ENCODE measurements at places on chromosomes 2 and 18. TPM values are rescaled to one million over a fixed set of nuclear protein-coding genes. Genes with fewer than 3 reads are reported as not detected.
A peak's percentile ranks its signal among the peaks of the same experiment; 100 is the strongest.

The CNGA3 gene
- total RNA-seq: not detected

The MC2R gene
- not detected for total RNA-seq

The SLC38A11 gene
- 1.3 TPM for total RNA-seq

The HRH4 gene
- total RNA-seq: 0.37 TPM

The GALR1 gene
- not detected for total RNA-seq

The LAMA1 gene
- total RNA-seq: not detected

The CCDC93 gene
- 33.0 TPM for total RNA-seq

The MOCOS gene
- total RNA-seq: 1.5 TPM

The ELP2 gene
- 278 TPM for total RNA-seq

The OLA1 gene
- total RNA-seq: 43.6 TPM

The IL37 gene
- not detected for total RNA-seq

The RELCH gene
- 55.9 TPM for total RNA-seq

The B4GALT6 gene
- total RNA-seq: not detected

The POTEF gene
- not detected for total RNA-seq

The MRO gene
- not detected for total RNA-seq

The ZNF142 gene
- total RNA-seq: 8.3 TPM

- DNase-seq: no peak
These were observed 193.6 kb downstream of the MIB1 start for GRCh38 chr18:21933931-21934765.

DNA sequence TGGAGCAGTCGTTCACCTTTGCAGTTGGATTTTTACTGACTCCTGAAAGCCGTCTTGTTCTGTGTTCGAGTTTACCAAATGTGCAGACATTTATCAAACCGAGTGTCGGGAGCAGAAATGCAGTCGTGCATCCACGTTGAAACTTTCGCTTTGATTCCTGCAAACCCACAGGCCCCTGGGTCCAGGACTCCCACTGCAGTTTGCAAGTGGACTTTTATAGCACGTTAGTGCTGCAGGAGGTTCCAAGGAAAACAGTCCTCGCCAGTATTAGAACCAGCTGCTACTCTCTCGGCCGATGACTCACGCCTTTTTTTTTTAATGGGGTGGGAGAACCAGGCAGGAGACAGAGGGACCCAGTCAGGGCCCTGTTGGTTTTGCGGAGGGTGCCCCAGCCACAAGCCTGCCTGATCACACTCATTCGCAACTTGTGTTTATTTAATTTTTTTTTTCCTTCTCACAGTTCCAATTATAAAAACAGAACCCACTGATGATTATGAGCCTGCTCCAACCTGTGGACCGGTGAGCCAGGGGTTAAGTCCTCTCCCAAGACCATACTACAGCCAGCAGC lies 90.1 kb downstream of the NFATC1 start:
- DNase-seq: peak; percentile 66

GRCh38 chr2:236175548-236176150 lies 7.5 kb upstream of the GBX2 start:
- no peak for DNase-seq

- no peak for DNase-seq
These were observed 656.6 kb downstream of the NR4A2 start for GRCh38 chr2:155675920-155676319.

DNA sequence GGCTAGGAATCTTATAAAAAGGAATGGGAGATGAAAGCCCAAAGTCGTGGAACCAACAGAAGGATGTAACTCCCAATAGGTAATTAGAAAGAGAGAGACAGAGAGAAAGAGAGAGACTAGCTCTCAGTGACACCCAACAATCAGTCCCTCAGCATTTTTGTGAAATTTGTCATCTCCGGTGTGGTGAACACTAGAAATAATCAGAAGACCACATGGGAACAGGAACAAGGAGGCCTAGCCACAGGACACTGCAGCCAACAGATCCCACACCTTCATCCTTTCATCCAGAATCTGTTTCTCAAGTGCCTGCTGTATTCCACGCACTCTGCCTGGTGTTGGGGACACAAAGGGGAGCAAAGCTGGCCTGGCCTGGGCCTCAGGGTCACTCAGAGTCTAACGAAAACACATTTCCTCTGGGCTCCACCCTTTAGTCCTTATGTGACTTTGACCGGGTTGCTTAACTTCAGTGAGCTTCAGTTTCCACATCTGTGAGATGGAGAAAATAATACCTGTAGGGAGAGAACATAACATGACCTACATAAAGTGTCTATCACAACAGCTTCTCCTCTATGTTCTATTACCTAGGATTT lies 53.1 kb downstream of the EHD3 start:
- no peak for DNase-seq

DNA sequence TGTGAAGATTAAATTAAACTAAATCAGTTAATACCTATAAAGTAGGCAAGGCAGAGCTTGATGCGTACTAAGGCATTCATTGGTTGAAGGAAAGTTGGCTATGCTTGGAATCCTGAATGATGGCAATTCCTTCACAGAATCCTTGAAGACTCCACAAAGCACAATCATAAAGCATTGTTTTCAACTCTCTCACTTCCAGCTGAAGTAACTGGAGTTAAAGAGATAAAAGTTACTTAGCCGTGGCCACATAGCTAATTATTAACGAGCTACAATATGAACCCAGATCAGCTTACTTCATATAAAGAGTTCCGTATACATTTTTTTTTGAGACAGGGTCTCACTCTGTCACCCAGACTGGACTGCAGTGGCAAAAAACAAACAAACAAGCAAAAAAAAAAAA lies 483.9 kb upstream of the DDX18 start:
- peak; percentile 24 for DNase-seq

GRCh38 chr2:68537809-68538208 lies 70.4 kb downstream of the APLF start:
- DNase-seq: no peak

- DNase-seq: peak; percentile 50
These were observed 2.1 kb upstream of the HSBP1L1 start for GRCh38 chr18:79962311-79962710.

GRCh38 chr2:10374362-10374943 lies 71.7 kb downstream of the HPCAL1 start:
- no peak for DNase-seq

DNA sequence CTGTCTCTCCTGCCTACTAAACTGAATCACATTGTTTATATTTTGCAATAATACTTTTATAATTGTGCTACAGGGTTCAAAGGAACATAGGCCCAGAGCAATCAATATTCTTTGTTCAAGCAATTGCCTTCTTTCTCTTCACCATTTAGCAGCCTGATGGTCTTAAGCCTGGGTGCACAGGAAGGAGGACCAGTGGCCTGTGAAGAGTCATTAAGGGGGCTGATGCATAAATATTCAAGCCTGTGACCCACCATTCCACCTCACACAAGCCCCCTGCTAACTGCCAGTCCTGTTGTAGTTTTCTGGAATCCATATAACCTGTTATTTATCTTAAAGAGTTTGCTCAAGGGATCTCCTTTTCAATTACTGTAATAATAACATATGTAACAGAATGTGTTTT lies 56.0 kb downstream of the ABCA12 start:
- DNase-seq: no peak

- DNase-seq: no peak
These were observed 11.0 kb upstream of the HK2 start for GRCh38 chr2:74822771-74823566.

DNA sequence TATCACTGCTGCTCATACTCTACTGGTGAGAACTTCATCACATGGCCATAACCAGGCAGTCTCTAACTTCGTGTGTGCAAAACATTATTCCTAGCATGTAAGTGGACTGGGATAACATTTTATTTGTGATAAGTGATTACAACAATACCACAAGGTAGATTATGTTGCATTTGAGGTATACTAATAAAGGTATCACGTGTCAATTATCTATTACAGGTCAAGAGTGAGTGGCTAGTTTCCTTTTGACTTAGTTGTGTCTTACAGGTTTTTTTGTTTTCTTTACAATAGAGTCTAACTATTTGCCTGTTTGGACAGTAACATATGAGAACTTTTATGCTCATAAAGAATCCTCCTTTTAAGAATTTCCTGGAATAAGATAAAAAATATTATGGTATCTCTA lies 67.2 kb upstream of the DSC1 start:
- DNase-seq: no peak

DNA sequence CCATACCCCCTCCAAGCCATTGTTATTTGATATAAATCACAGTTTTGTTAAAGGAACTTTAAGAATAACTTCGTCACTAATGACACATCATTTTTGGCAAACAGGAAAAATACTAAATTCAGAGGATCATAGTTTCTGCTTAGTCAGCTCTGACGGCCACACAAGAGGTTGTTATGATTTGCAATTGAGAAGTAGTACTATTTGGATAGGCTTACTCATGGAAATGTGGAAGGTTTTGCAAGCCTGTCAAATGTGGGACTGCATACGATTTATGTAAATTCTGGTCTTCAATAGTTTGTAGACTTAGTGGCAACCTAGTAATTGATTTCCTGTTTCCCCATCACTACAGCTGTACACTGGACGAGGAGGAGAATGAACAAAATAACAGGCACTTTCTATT lies 108.1 kb downstream of the ARHGEF33 start:
- DNase-seq: no peak

DNA sequence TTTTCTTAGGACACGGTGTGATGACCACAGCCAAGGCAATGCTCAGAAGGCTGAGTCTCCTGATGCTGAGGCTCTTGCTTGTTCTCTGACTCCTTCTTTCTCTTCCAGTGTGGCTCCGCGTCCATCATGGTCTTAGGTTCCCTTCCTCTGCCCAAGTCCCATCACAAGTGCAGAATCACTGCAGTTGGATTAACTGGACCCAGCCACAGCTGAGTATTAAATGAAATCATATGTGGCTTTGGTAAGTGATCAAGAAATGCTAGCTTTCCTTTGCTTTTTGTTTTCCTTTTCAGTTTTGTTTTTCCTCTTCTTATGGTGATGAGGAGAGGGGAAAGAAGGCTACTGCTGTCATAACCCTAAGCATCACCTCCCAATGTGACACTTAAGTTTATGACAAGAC lies 375.8 kb downstream of the INSIG2 start:
- no peak for DNase-seq

GRCh38 chr2:157421331-157421944 lies 22.5 kb downstream of the CYTIP start:
- DNase-seq: no peak

DNA sequence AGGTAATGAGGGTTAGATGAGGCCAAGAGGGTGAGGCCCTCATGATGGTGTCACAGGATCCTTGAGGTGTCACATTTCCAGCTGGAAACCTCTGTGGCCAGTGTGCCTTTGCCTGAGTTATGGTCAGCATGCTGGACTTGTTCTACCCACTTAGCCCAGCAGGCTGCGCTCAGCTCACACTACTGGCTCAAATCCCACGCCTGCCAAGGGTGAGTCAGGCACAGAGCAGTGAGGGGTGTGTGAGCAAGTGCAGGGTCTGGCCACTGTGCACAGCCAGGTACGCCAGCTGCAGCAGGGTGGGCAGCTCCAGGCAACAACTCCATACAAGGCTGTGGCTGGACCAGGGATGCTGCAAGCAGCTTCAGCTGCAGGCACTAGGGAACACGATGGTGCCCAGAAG lies 616.6 kb upstream of the FSHR start:
- peak; percentile 62 for DNase-seq

GRCh38 chr2:23413641-23414040 lies 28.7 kb downstream of the KLHL29 start:
- DNase-seq: no peak

- peak; percentile 16 for DNase-seq
These were observed 1.0 kb downstream of the ALKAL2 start for GRCh38 chr2:286774-287392.

DNA sequence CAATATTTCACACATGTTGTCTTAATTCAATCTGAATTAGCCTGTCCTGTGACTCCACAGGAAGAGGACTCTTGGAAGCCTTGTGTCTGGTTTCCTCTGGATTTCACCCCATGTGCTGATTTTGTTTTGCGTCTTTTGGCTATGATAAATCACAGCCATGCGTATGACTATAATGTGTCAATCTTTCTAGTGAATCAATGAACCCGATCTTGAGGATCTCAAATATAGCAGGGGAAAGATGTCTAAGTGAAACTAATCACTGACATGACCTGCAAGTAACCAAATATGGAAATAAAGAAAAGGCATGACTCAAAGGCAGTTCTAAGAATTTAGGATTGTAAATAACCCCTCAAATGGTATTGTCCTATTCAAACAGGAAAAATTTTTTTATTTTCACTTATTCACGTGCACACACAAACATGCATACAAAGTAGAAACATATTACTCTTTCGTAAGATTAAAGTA lies 8.2 kb downstream of the WDFY1 start:
- no peak for DNase-seq

DNA sequence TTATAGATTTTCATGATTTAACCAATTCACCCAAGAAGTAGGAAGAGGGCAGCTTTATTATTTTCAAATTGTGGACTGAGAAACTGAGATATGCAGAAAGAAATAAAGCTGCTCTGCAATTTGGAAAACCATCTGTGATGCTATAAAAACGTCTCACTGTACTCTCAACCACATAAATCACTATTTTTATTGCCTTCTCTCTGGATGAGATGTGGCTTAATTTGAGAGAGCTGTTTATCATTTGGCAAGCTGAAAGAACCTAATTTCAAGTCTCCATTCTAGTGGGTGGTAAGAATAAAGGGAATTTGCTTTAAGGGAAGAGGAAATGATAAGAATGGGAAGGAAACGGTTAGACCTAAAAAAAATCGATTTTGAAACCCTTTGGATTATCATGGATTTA lies 49.9 kb upstream of the CYP1B1 start:
- DNase-seq: no peak

- peak; percentile 59 for DNase-seq
These were observed 59.6 kb downstream of the SP110 start for GRCh38 chr2:230160112-230160660.

- no peak for DNase-seq
These were observed 116.6 kb upstream of the SMIM21 start for GRCh38 chr18:75544051-75544481.

GRCh38 chr2:97935719-97936161 lies 60.0 kb downstream of the TMEM131 start:
- DNase-seq: peak; percentile 37

DNA sequence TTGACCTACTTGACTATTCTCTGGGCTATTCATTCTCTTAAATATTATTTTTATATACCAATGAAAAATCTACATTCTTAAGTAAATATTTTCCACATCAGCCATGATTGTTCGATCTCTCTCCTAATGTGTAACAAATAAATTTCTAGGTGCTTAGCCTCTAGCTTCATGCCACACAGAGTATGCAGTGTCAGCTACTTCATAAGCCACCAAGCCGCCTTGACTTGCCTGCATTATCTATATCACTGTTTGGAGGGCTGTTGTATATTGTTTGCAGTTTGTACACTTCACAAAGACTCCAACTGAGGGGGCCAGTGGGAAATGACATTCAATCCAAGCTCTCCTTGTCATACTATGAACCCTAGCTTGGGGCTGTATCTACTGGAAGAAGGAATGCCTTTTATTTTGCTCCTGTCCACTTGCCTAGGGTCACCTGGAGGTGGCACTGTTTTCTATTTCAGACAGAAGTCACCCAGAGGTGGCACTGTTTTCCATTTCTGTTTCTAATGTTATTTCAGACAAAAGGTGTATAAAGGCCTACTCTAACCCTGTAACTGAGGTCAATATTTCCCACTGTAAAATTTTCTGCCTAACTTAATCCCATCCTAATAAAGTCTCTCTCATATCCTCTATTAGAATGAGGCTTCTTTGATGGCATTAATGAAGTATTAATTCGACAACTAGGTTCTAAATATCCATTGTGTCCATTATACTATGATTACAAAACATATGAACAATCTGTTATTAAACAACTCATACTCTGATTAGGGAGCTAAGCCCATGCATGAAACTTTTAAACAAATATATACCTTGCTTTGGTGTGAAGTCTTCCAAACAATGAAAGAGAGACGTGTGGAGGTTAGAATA lies 36.4 kb downstream of the COL5A2 start:
- peak; percentile 48 for DNase-seq

Data from stomach (tissue), 19 donors.